ENCODE measurements at places on chromosomes 16 and 17.

DNA sequence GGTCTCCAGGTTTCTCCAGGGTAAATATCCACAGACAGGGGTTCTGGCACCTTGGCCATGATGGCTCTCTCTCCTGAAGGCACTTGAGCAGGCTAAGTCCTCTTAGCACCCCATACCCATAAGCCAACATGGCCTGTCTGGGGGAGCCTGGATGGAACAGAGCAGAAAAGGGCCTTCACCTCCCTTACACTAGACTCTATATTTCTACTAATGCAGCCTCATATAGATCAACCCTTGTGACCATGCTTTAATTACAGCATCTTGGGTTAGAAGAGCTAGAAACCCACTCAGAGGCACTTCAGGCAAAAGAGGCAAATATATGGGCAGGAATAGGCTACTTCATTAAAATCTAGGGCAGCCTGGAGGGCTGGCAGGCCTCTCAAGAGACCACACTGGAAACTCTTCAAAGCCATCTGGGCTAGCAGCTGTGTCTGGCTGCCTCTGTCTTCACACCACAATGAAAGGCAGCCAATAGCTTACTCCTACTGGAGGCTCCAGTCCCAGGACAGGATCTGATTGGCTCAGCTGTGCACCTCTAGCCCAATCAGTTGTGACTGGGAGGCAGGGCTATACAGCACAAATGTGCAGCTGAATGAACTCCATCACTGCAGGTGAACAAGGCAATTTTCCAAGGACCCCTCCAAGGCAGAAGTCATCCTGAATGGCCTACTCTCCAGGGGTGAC, 4.7 kb upstream of the CDT1 start:
- DNase-seq = no peak

GRCh38 chr16:2458887-2459646, 842 bp upstream of the TEDC2 start:
- DNase-seq = no peak

DNA sequence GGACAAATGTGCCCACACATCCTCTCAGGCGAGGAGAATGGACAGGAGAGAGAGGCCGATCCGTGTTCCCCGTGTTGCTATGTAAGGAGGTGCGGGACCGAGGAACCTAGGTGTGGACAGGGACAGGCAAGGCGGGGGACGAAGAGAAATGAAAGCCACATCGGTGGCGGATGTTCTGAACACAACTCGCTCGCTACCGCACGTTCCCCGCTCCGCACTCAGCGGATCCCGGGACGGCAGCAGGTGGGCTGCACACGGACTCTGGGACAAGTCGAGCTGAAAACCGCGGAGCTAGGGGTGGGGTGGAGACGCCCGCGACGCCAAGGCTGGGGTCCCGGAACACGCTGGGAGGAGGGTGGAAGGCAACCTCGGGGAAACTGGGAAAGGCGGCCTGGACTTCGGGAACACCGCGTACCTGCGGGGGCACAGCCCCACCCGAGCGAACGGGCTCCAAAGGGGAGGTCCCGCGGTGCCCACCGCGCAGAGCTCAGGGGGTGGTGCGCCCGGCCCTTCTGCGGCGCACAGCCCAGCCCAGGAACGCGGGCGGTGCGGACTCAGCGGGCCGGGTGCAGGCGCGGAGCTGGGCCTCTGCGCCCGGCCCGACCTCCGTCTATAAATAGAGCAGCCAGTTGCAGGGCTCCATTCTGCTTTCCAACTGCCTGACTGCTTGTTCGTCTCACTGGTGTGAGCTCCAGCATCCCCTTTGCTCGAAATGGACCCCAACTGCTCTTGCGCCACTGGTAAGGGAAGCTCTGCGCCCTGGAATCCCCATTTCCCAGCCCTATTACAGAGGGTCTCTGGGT, at the start of gene MT1E:
Gene MT1E, plus strand, starts transcription at position 642 of the 803 bp plus-strand sequence. Its CDS starts 71 bp downstream, at position 713.
- DNase-seq = no peak

- DNase-seq = no peak
Observed at GRCh38 chr16:5478036-5478435, 380.4 kb upstream of the EEF2KMT start.

DNA sequence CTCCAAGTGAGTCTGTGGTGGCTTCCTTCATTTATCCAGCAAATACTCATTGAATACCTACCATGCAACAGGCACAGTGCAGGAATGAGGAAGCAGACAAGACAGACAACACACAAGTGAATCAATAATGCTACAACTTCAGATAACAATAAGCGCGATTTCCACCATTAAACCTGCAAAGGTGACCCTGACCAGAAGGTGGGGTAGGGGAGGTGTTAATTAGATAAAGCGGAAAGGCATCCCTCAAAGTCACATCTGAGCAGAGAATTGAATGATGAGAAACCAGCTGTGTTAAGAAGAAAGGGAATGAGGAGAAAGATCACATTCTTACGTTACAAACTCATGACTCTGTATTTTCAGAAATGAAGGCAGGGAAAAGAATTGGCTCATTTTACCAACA, 26.3 kb downstream of the ZZEF1 start:
- DNase-seq = no peak

DNA sequence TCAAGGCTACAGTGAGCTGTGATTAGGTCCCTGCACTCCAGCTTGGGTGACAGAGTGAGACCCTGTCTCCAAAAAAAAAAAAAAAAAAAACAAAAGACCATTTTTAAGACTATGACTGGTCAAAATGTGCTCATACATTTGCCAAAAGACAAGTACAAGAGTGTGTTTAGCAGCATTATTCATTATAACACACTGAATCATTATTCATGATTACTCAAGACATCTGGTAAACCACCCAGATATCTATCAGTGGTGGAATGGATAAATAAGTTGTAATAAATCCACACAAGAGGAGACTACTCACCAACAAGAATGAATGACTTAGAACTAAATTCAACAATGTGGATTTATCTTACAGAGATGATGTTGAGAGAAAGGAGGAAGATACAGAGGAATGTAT, 716.3 kb downstream of the MAF start:
- DNase-seq = no peak

GRCh38 chr16:80682421-80683070, 121.9 kb downstream of the CDYL2 start:
- no peak for DNase-seq
